ENCODE measurements at places on chromosomes 3 and 15. TPM values are rescaled to one million over a fixed set of nuclear protein-coding genes. Genes with fewer than 3 reads are reported as not detected.

DNA sequence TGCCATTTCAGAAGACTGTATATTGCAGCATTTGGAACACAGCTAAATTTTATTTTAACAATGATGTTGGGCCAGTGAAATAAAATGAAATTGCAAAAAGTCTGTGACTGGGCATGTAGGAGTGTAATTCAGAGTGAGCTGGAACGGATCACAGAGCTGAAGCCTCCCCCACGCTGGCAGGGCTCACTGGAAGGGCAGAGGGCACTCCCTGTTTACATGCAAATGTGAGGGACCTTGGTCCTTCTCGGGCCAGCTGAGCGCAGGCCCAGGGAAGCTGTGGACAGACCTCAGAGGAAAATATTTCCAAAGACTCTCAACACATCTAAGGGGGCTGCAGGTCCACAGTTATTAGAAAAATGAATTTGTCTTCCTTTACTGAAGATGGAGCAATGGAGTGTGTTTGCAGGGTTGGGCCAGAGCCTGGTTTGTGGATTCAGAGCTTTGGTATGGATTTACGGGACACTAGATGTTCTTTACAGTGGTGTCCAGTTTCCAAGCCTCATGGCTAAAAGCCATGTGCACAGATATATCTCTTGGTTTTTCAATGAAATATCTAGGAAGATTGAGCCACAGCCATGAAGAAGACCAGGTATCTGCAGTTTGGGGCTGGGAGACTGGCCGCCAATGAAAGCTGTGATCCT, 32.0 kb downstream of the TRPM1 start:
- peak; percentile 94 for DNase-seq
- H3K4me3 ChIP-seq: no peak overlapping the region
- peaks cover 20% of the 10 kb centered on the region for H3K4me1 ChIP-seq
- peak overlapping the region; percentile 77 for H3K27ac ChIP-seq

GRCh38 chr3:107687056-107687581, 164.4 kb downstream of the BBX start:
- H3K4me3 ChIP-seq: no peak overlapping the region
- H3K36me3 ChIP-seq: no peaks in the 10 kb centered on the region
- DNase-seq: no peak
- no peaks in the 10 kb centered on the region for H3K27me3 ChIP-seq
- no peaks in the 10 kb centered on the region for H3K4me1 ChIP-seq
- H3K27ac ChIP-seq: no peak overlapping the region

DNA sequence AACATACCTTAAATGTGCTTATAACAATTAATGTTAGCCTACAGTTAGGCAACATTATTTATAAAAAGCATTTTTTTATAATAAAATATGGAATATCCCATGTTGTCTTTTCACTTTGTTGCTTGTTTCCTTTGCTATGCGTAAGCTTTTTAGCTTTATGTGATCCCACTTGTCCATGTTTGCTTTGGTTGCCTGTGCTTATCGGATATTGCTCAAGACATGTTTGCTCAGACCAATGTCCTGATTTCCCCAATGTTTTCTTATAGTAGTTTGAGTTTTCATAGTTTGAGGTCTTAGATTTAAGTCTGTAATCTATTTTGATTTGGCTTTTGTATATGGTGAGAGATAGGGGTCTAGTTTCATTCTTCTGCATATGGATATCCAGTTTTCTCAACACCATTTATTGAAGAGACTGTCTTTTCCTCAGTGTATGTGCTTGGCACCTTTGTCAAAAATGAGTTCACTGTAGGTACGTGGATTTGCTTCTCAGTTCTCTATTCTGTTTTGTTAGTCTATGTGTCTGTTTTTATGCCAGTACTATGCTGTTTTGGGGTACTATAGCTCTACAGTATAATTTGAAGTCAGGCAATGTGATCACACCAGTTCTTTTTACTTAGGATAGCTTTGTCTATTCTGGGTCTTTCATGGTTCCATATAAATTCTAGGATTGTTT, 592.7 kb upstream of the SEMA6D start:
- H3K4me3 ChIP-seq: peak overlapping the region; percentile 31
- no peak for DNase-seq
- H3K36me3 ChIP-seq: no peaks in the 10 kb centered on the region
- no peaks in the 10 kb centered on the region for H3K27me3 ChIP-seq

DNA sequence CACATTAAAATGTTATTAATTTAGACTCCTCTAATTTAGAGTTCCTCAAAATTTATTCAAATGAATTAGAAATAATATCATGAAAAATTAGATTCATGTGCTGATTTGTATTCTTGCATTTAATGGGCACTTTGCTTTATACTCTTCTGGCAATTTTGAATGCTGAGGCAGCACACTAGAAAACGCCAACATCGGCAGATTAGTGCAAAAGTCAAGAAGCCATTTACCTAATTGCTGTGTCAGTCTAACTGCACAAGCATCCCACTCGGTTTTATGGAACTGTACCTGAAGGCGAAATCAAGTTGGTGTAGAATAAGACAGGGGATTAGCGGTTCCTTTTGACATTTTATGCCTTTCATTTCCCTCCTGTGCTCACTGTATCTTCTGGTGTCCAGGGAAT, 382.0 kb downstream of the ROBO2 start:
- H3K27ac ChIP-seq: no peak overlapping the region
- no peaks in the 10 kb centered on the region for H3K4me1 ChIP-seq
- no peaks in the 10 kb centered on the region for H3K36me3 ChIP-seq
- no peak for DNase-seq
- H3K4me3 ChIP-seq: no peak overlapping the region

DNA sequence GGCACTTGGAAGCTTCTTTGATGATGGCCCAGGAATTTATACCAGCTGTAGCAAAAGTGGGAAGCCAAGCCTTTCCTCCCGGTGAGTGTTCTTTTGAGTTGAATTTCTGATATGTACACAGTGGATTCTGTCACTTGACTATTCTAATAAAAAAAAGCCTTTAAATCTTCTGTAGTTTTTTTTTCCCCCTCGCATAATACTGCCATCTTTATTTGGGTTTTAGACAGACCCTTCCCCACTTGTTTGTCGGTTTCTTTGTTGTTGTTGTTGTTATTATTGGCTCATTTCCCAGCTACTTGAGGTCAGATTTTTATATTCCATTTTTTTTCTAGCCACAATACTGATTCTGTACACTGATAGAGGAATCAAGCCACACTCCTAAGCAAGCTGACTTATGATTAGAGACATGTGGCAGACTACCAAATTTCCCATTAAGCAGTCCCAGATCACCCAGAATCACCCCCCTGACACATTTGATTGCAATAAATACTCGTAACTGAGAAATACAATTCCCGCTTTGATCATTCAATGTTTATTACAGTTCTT, 122.4 kb upstream of the IL12A start:
- H3K27me3 ChIP-seq: no peaks in the 10 kb centered on the region
- no peaks in the 10 kb centered on the region for H3K36me3 ChIP-seq
- no peak overlapping the region for H3K27ac ChIP-seq
- no peaks in the 10 kb centered on the region for H3K4me1 ChIP-seq
- no peak for DNase-seq

DNA sequence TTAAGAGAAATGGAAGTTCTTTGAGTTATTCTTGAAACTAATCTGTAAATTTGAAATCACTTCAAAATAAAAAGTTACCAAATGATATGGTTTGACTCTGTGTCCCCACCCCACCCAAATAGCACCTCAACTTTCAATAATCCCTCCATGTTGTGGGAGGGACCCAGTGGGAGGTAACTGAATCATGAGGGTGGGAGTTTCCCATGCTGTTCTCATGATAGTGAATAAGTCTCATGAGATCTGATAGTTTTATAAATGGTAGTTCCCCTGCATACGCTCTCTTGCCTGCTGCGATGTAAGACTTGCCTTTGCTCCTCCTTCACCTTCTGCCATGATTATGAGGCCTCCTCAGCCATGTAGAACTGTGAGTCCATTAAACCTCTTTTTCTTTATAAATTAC, 690.7 kb upstream of the ZNF385D start:
- no peak for DNase-seq
- H3K36me3 ChIP-seq: no peaks in the 10 kb centered on the region
- H3K27ac ChIP-seq: no peak overlapping the region

- DNase-seq: no peak
- H3K27me3 ChIP-seq: no peaks in the 10 kb centered on the region
- H3K4me1 ChIP-seq: no peaks in the 10 kb centered on the region
- no peaks in the 10 kb centered on the region for H3K36me3 ChIP-seq
- H3K4me3 ChIP-seq: peak overlapping the region; percentile 66
- H3K27ac ChIP-seq: no peak overlapping the region
Observed at GRCh38 chr15:48643206-48643605, 2.3 kb downstream of the FBN1 start.

GRCh38 chr3:14319654-14320182, 82.7 kb upstream of the SLC6A6 start:
- H3K36me3 ChIP-seq: no peaks in the 10 kb centered on the region
- no peak overlapping the region for H3K27ac ChIP-seq
- no peaks in the 10 kb centered on the region for H3K27me3 ChIP-seq
- H3K4me1 ChIP-seq: no peaks in the 10 kb centered on the region

DNA sequence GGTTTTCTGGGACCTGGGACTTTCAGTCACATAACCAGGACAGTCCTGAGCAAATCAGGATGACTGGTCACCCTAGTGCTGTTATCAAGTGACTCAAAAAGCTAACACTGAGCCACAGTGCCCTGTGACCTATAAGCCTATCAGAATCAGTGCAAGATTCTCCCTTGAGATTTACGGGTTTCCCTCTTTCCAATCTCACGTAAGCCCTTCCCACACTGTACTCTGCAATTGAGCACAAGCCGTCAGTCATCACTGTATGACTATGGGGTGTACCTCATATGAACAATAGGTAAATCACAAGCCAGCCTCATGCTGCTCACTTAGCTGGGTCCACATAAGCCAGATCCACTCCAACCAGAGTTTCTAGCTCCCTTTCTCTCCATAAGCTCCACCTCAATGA, 21.0 kb upstream of the CLDN18 start:
- no peaks in the 10 kb centered on the region for H3K27me3 ChIP-seq
- no peak overlapping the region for H3K4me3 ChIP-seq

DNA sequence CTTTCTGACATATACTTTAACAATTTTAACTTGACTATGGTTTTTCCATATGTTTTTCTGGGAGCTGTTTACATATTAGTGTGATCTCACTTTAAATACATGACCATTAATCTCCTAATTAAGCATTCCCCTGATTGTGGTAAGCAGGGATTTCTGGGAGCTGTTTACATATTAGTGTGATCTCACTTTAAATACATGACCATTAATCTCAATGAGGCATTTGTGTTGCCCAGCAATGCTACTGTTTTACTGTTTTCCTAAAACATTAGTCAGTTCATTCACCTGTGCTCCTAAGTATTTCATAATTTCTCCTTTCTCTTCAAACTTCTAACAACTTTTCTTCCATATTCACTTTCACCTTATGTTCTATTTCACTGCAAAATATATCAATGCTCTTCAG, 3.6 kb upstream of the GRAMD1C start:
- no peak overlapping the region for H3K4me3 ChIP-seq

DNA sequence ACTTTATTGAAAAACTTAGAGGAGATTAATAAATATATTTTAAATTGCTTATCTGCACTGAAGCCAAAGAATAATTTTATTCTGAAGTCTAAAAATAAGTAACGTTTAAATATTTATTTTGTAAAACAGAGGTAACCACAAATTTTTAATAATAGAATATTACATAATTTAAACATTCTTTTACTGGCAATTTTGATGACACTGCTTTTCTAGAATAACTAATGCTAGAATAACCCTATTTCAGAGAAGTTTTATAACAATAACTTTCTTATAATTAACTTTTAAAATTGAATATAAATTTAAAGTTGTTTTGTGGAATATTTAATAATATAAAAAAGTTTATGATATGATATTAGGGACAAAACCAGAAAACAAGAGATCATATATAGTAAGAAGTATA, 409.6 kb upstream of the KCNMB2 start:
- no peak overlapping the region for H3K27ac ChIP-seq
- H3K4me1 ChIP-seq: no peaks in the 10 kb centered on the region
- no peaks in the 10 kb centered on the region for H3K27me3 ChIP-seq
- DNase-seq: no peak

DNA sequence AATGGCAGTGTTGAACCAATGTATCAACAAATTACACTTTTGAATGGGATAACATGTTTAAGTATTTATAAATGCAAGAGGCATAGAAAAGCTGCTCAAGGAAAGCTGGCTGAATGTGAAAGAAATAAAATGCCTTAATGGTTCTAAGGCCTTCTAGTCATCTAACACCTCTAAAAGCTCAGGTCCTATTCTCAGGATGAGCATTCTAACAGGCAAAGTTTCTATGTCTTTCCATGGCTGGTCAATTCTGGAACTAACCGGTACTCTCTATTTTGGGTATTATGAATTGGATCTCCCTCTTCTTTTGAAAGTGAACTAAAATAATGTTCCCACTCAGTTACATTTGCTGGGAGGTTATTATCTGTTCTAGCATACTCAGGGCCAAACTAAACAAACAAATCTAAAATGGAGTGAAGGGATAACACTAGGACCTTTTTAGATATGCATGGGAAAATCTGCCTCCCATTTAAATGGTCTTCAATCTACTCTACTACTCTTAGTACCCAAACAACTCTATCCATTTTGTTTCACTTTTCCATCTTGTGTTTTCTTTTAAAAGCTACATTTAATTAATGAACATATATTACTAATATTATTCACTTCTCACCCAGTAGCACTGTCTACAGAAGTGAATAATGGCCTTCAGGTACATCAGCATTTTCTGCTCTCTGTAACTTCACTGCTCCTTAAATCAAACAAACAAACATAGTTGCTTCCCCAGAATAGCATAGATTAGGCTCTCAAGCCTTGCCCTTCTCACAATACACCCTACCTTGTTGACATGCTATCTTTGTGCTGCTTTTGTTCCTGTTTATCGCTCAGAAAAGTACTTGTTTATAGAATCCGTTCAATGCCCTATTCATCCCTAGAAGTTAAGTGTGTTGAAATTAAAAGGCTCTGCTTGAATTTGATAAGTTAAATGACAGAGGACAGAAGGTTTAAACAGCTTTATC, 46.4 kb downstream of the CBLB start:
- H3K4me3 ChIP-seq: no peak overlapping the region
- no peaks in the 10 kb centered on the region for H3K4me1 ChIP-seq
- no peaks in the 10 kb centered on the region for H3K27me3 ChIP-seq
- H3K27ac ChIP-seq: peak overlapping the region; percentile 27

- H3K4me3 ChIP-seq: no peak overlapping the region
- H3K36me3 ChIP-seq: no peaks in the 10 kb centered on the region
- DNase-seq: peak; percentile 82
- H3K4me1 ChIP-seq: peaks cover 29% of the 10 kb centered on the region
- H3K27me3 ChIP-seq: no peaks in the 10 kb centered on the region
- no peak overlapping the region for H3K27ac ChIP-seq
Observed at GRCh38 chr3:50189274-50189673, 2.1 kb upstream of the GNAT1 start.

DNA sequence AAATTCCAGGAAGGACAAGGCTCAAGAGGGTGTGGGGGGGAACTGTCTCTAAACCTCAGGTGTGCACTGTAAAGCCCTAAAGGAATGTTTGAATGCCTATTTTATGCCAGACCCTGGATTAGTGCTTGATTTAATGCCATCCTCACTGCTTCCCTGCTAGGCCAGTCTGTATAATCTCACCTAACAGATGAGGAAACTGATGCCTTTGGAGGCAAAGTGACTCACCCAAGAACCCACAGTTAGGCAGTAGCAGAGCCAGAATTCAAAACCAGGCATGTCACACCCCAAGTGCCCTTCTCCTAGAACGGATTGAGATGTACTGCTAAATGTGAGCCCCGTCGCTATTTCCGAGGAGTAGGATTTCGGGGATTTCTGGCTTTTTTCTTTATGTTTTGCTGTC, 7.8 kb downstream of the CAMK1 start:
- DNase-seq: no peak
- H3K4me1 ChIP-seq: no peaks in the 10 kb centered on the region
- H3K36me3 ChIP-seq: peaks cover 3% of the 10 kb centered on the region

The MOBP gene
- total RNA-seq: not detected

The ANXA2 gene
- 350 TPM for total RNA-seq

The CPLX3 gene
- not detected for total RNA-seq

The TM6SF1 gene
- total RNA-seq: 1.5 TPM

The MAP1A gene
- 0.09 TPM for total RNA-seq

The POPDC2 gene
- 0.64 TPM for total RNA-seq

The MESP2 gene
- 0.12 TPM for total RNA-seq

Data from right lobe of liver (tissue), 6 donors.